ENCODE measurements at places on chromosomes 13 and 19.

DNA sequence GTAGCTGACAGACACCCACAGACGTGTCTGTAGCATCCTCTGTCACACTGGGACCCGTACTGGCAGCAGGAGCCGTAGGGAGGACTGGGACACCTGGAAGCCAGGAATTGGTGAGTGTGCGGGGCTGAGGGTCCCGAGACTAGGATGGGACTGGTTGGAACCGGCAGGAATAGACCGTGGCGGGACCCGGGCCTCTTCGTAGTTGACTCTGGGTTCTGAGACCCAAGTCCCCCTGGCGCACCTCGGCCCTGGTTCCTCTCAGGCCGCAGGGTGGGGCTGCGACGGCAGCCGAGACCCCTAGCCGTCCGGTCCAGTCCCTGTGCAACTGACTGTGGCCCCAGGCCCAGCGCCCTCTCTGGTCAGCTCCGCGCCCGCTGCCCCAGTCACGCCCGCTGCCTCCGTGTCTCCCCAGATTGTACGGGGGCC lies 64.7 kb downstream of the ZNF823 start:
- peak; percentile 7 for DNase-seq

- no peak for DNase-seq
Observed at GRCh38 chr19:2740314-2740656, 468 bp upstream of the SLC39A3 start.

GRCh38 chr13:84080748-84081530 lies 198.7 kb upstream of the SLITRK1 start:
- no peak for DNase-seq

DNA sequence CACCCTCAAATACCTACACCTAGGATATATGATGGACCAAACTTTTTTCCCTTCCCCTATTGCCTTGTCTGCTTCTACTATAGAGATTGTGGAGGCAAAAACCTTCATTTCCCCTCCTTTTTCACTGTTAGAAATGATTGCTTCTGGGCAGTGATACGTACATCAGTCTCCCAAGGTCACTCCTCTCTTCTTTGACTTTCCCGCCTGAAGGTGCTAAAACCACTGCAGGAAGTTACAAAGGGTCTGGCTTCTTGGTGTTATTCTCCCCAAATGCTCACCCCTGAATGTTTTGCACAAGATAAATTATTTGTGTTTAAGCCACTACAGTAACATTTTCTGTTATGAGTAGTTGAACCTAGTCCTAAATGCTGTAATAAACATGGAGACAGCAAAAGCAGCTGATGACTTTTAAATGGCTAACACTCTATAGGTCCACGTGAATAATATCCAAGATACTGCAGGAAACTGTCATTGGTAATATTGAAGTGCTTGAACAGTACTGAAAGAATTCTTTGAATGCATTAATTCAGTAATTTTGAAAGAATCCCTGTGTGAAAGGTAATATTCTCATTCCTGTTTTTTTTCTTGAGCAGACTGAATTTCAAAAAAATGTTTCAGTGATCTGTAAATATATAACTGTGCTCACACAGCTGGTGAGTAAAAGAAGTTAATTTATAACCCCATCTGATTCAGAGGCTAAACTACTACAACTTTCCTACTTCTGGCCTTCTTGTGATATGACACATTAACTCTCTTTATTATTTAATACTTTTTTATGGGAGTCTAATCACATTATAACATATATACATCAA lies 865.1 kb downstream of the EFNB2 start:
- DNase-seq = peak; percentile 24

- no peak for DNase-seq
Observed at GRCh38 chr13:49939321-49939720, 3.2 kb upstream of the SPRYD7 start.

- no peak for DNase-seq
Observed at GRCh38 chr13:93222976-93223375, 3.6 kb upstream of the GPC6 start.

DNA sequence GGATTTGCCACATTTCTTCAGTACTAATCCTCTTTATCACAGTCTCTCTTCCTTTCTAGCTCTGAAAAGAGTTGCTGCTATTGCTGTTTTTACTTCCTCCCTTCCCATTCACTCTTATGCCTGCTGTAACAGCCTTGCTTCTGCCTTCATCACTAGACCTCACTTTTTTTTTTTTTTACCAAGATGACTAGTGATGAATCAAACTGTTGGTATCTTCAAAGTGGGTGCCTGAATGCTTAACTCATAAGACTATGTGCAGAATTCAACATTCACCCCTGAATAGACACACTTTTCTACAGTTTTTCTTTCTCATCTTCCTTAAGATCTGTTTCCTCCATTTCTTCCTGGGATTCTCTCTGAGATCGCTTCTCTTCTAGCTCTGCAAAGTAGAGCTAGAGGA lies 217.2 kb upstream of the HTR2A start:
- DNase-seq = no peak

DNA sequence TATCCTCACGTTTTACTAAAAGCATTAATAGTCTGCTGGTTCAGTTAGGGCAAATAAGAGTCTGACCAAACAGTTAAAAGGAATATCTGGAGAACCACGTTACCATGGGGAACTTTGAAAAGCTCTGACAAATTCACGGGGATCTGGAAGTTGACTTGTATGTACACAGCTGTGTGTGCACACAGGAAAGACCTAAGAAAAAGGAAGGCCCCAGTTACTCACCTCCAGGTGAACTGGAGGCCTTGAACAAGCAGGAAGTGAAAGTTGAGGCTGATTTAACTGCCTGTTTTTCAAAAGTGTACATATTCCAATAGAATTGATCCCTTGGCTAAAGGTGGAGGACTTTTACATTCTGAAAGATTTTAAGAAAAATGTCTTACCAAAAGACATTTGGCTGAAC lies 1891.6 kb upstream of the PCDH20 start:
- no peak for DNase-seq

- no peak for DNase-seq
Observed at GRCh38 chr19:29552454-29553280, 26.9 kb downstream of the VSTM2B start.

GRCh38 chr19:18894254-18895037 lies 1.5 kb downstream of the CERS1 start:
- DNase-seq = no peak

- DNase-seq = peak; percentile 50
Observed at GRCh38 chr19:47573071-47574026, at the start of gene ZNF541. Gene ZNF541 (minus strand): TSS chr19:47573148. CDS start chr19:47555856, 17,292 bp downstream.

- no peak for DNase-seq
Observed at GRCh38 chr13:110463871-110464510, 97.5 kb downstream of the RAB20 start.

DNA sequence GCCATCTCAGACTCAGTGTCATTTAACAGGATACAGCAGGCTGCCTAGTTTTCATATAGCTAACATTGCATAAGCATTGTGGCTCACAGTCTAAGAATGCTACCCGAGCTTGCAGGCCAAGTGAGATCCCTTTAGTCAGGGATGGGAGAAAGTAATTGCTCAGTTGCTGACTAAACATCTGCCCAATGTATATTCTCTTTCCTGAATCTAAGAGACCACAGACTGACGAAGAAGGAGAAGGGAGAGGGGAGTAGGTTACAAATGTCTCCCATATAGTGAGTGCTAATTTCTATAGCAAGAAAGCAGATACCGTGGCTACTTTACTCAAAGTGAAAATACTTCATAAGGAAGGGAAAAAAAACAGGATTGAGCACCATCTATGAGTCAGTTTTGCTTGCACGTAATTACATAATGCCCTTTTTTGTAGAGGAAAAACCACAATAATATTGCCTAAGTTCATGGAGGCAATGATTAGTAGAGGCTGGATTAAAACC lies 453.9 kb downstream of the COG6 start:
- DNase-seq = no peak

DNA sequence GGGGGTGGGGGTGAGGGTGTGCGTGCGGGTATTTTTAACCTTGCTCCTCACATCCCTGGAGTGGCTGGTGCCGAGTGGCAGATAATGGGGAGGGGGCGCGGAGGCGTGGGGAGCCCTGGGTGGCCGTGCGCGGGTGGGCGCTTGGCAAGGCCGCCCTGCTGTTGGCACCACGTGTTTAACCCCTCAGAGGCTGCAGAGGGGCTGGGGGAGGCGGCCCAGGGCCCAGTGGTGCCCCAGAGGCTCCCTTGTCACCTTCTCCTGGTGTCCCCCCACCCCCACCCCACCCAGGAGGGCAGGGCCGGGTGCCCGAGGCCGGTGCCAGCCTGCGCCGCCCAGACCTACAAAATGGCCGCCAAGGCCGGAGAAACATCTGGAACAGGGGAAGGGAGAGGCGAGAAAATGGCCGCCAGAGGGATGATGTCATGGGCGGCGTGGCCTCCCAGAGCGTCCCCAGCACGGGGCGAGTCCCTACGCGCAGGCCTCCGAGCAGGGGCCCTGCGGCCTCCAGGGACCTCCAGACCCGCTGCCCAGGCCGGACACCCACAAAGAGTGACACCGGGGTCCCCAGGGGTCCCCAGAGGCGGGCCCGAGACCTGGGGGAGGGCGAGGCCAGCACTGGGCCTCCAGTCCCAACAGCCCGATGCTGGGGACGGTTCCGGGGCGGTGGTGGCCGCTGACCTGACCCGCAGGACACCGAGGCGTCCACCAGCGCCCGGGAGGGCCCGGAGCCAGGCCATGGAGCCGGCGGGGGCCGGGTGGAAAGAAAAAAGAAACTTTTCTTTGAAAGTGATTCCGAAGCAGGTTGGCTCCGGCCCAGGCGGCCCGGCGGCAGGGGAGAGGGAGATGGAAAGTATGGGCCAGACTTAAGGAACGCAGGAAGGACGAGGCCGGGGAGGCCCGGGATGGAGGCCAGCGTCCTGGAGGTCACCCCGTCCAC lies 38.2 kb downstream of the NFIC start:
- peak; percentile 64 for DNase-seq

DNA sequence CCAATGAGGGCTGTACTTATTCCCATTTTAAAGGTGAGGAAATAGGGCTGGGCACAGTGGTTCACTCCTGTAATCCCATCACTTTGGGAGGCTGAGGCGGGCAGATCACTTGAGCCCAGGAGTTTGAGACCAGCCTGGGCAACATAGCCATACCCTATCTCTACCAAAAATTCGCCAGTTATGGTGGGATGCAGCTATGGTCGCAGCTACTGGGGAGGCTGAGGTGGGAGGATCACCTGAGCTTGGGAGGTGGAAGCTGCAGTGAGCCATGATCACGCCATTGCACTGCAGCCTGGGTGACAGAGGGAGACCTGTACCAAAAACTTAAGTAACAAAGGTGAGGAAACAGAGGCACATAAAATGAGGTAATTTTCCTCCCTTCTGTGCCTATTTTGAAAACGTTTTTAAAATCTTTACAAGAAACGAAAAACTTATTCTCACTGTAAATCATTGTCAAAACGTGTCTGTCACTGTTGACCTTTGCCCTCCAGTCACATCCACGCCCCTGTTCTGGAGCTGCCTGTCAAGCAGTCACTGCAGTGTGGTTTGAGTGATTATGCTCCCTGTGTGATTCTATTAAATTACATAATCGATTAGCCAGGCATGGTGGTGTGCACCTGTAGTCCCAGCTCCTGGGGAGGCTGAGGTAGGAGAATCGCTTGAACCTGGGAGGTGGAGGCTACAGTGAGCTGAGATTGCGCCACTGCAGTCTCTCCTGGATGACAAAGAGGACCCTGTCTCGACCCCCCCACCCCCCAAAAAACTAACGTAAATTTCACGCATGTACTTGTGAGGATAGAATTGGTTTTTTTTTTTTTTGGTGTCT lies 12.5 kb downstream of the NOP53 start:
- DNase-seq = no peak

- no peak for DNase-seq
Observed at GRCh38 chr13:92512852-92513251, 713.8 kb upstream of the GPC6 start.

- DNase-seq = no peak
Observed at GRCh38 chr19:10118960-10119359, 739 bp downstream of the EIF3G start.

- no peak for DNase-seq
Observed at GRCh38 chr13:103210348-103210747, 144.1 kb upstream of the SLC10A2 start.

- no peak for DNase-seq
Observed at GRCh38 chr13:24802074-24802473, 38.1 kb downstream of the RNF17 start.

DNA sequence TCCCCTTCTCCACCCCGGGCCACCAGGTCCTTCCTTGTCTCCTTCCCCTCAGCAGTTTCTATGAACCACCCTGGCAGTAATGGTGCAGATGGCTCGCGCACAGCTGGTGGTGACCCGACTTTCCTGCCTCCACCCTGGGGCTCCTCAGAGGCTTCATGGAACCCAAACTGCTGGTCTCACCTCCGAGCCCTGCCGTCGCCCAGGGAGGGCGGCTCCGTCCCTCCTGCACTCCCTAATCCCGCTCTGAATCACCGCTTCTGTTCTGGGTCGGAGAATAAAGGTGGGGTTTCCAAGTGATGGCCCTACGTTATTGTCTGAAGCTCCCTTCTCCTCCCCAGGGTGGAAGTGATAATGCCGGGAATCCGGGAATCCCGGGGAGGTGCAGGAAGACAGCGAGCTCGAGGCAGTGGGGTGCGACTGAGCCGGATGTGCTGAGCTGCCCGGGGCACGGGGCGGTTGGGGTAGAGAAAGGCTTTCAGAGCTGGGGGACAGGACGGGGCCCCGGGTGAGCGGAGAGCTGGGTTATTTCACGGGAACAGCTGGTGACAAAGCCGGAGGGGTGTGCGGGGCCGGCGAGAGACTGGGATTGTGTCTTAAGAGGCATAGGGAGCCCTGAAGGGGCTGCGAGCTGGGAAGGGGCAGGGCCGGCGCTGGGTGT lies 711 bp downstream of the FUT2 start:
- no peak for DNase-seq
